ENCODE measurements at places on chromosomes 7 and 10.

GRCh38 chr7:131346885-131347592 is 19.4 kb downstream of the MKLN1 start:
- DNase-seq, result peak; percentile 80

DNA sequence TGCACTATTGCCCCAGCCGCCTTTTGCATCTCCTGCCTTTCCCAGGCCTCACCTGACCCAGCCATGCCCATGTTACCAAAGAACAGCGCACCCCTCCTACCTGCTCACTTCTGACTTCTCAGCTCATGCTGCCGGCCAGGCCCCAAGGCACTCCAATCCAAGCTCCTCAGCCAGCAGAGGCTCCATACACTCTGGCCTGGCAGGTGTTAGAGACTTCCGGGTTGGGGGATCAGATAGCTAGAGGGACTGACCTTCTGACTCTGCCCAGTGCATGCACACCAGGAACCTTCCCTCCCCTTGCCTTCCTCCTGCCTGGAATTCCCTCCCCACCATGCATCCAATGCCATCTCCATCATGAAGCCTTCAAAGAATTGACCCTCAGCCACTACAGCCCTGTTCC is 56.2 kb upstream of the ZMIZ1 start:
- no peak for DNase-seq

GRCh38 chr10:112487964-112488363 is 40.9 kb downstream of the VTI1A start:
- DNase-seq, result no peak

- no peak for DNase-seq
Measured at GRCh38 chr10:107163881-107164861, at the start of gene SORCS1. Gene SORCS1 (minus strand): TSS chr10:107164706.

DNA sequence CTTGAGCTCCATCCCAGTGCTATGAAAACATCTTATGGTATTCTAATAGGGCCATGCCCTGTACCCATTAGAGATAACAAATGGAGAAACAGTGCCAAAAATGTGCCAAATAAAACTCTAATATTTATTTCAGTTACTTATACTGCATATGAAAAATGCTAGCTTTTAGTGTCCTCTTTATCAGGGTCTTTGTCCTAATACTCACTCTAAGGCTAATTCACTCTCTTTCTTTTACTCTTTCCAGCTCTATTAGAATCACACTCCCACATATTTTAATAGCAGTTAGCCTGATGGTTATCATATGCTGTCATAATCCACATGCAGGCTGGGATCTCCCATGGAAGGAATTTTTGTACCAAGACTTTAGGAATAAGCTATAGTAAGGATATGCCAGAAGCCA is 408.4 kb downstream of the ETV1 start:
- DNase-seq, result no peak

DNA sequence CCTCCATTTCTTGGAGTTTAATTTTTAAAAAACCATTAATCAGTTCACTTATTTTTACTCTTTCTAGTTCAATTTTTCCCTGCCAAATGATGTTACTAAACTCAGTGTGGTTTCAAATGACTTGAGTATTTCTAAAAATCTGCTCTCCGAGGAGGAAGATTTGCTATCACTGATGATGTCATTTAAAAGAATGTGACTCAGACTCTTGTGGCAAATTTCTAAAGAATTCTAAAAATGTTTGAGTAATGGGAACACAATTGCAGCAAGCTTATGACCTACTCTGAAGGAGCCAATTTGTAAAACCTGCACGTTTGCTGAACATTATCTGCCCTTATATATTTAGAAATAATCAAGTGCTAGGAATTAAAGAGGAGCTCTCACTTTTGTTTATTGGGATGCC is 88.6 kb downstream of the SPAG6 start:
- DNase-seq, result no peak

DNA sequence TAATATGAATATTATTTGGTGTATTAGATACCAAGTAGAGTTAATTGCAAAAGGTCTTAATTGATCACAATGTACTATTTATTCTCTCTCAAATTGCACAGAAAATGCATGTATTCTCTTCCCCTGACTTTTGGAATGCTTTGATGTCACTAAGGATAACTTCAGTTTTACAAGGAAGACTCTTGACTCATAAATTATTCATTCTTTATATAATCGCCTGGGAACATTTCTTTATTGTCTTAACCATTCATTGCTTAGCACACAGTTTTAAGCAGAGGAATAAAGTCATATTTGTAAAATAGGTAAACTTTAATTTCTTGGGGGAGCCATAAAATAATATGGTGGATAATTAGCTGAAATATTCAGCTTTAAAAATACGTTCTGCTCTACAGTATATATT is 306.0 kb upstream of the TMEM229A start:
- DNase-seq, result no peak

GRCh38 chr7:38017320-38017719 is 96.9 kb downstream of the EPDR1 start:
- DNase-seq, result no peak
